ENCODE measurements at places on chromosomes 7 and 10.

DNA sequence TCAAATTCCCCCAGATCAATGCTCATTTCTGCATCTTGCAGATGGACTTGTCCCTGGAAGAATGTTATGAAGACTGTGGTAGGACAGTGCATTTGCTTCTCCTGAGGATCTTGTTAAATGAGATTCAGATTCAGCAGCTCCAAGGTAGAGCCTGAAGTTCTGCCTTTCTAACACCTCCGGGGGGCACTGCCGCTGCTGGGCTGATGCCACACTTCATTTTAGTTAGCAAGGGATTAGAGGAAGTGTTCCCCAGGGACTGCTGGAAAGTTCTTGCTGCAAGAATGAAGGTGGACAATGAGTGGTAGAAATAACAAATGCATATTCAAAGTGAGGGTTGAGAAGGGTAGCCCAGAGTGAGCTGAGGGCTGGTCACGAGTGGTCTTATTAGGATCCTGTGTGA, 434.3 kb upstream of the AKR1E2 start:
- DNase-seq, result peak; percentile 23

- no peak for DNase-seq
Measured at GRCh38 chr10:79096514-79096913, 27.7 kb downstream of the ZMIZ1 start.

GRCh38 chr10:26733750-26734568, 36.5 kb downstream of the PDSS1 start:
- peak; percentile 59 for DNase-seq

GRCh38 chr10:49271346-49271745, 27.6 kb upstream of the C10orf71 start:
- no peak for DNase-seq

DNA sequence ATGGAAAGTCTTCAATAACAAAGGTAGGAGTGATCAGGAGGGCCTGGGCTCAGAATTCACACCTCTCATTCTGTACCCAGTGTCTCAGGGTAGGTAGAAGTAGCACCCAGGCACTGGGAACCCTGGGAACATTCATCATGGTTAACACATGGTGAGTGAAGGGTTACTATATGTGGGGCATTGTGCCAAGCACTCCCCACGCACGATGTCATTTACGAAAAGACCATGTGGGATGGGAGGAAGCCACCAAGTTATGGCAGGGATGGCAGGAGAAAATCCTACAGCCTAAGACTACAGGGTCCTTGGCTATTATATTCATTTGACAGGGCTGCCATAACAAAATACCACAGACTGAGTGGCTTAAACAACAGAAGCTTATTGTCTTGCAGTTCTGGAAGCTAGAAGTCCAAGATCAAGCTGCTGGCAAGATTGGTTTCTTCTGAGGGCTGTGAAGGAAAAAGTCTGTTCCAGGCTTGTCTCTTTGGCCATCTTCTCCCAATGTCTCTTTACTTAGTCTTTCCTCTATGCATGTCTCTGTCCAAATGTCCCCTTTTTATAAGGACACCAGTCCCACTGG, 27.7 kb upstream of the DDIT4 start:
- DNase-seq, result no peak

DNA sequence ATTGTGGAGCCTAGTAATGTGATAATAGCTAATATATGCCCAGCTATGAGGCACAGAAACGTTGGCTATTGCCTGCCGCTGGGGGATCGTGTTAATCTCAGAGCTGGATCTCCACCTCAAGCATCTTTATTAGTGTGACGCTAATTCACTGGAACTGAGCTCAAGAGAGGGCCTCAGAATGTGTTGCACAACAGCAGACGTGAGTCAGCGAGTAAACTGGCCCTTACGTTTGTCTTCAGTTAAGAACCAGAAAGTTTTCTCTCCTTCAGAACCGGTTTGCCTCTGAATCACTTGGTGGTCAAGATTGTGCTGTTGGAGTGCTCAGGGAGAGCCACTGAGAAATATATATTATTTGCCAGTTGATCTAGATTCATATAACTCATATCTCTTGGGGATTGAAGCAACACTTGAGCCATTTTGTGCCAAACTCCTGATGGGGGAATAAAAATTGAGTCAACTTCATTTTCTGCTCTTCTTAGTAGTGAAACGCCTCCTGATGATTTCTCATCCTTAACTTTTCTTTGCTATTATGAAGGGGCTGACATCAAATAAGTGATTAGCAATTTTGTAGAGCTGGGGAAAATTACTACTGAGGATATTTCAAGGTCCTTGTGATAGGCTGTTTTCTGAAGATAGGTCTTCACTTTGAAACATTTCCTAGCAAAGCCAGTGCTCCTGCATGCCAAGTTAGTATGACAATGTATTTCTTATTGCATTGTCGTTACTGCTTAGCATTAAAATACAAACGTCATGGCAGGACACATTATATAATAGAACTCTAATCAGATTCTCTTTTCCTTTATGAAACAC, 22.3 kb downstream of the BZW2 start:
- DNase-seq, result peak; percentile 30

DNA sequence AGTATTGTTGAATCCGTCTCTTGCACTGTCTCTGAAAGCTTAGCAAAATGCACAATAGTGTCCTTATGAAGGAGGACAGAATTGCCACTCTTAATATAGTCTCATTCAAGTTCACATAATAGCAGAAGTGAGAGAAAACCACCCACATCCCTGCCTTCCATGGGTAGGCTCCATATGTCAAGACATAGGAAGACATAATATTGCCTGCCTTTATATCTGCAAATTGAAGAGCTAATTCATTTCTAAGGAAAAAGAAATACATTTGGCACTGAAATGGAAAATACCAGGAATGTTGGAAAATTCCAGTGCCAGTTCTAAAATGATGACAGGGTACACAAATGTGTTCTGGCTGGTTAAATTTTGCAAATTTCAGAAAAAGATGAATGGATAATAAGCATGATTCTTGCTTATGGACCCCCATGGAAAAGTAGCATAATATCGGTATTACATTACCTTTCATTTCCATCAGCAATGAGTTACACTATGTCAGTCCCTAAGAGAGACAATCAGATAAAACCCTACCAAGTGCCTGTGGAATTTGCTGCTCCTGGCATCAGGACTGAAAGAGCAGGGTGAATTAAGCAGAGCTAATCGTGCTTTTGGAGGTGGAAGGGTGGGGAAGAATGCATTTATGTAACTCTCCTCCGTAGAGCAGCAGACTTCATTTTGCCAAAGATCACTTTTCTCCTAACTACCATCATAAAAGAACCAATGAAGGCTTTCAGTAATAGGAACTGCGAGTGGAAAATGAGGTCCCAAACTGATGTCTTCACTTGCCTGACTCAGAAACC, 312.6 kb downstream of the FGFR2 start:
- DNase-seq, result no peak

- DNase-seq, result no peak
Measured at GRCh38 chr7:48426966-48427555, 255.8 kb downstream of the ABCA13 start.

GRCh38 chr10:72502581-72502980, 123.3 kb downstream of the MICU1 start:
- DNase-seq, result no peak

- no peak for DNase-seq
Measured at GRCh38 chr10:20858292-20859124, 38.6 kb downstream of the NEBL start.

DNA sequence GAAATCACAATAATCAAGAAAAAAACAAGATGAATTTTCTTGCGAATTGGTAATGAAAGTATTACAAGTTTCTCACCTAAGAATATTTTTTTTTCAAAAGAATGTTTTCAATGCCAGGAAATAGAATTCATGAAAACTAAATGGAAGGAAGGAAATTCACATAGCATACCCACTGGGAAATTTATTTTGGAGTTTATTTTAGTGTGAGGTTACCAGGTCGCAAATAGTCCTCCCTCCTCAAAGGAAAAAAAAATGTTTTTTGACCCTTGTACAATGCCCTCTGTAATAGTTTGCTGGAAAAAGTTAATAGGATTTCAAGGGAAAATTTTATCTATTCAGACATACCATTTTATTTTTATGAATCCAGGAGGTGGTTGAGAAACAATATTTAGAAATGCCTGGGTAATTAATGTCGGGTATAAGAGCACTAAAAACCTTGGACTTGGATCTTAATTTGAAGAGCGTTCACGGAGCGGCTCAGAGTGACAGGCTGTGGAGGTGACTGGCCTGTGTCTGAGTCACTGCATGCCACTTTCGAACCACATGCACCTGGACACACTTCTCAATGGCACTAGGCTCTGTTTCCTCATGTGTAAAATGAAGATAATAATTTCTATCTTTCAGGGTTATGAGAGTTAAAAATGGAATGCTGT, 28.2 kb downstream of the CUBN start:
- no peak for DNase-seq

GRCh38 chr10:28734938-28735759, 57.8 kb downstream of the BAMBI start:
- no peak for DNase-seq

GRCh38 chr7:32588657-32589056, 93.4 kb downstream of the AVL9 start:
- DNase-seq, result no peak

- no peak for DNase-seq
Measured at GRCh38 chr10:101164020-101164419, 32.9 kb downstream of the TLX1 start.

- no peak for DNase-seq
Measured at GRCh38 chr7:83807774-83808173, 158.8 kb upstream of the SEMA3E start.

- DNase-seq, result no peak
Measured at GRCh38 chr10:115082506-115082905, 10.7 kb upstream of the ATRNL1 start.

GRCh38 chr10:50554995-50555568, 68.7 kb downstream of the SGMS1 start:
- peak; percentile 11 for DNase-seq

GRCh38 chr10:74753442-74754211, 72.8 kb upstream of the KAT6B start:
- peak; percentile 46 for DNase-seq

GRCh38 chr7:99629643-99630042, 12.9 kb downstream of the ZSCAN25 start:
- DNase-seq, result no peak

GRCh38 chr10:5805711-5806110, 7.5 kb downstream of the GDI2 start:
- no peak for DNase-seq

GRCh38 chr10:79381804-79382221, 34.5 kb downstream of the PPIF start:
- peak; percentile 83 for DNase-seq

DNA sequence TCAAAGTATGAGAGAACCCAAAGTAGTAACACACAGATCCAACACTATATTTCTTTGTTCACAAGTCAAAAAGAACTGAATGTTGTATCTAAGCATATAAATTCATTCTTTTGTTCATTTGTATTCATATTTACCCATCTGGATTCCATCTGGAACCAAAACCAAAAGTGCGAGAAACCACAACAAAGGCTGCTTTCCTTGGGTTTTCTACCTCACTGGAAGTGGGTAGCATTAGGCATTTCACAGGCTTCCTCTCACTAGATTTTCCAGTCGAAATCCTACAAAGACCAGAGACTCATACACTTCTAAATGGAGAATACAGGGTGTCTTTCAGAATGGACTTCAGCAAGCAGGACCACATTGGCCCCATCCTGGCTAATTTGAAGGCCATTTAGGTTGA, 109.8 kb upstream of the WNT16 start:
- no peak for DNase-seq

DNA sequence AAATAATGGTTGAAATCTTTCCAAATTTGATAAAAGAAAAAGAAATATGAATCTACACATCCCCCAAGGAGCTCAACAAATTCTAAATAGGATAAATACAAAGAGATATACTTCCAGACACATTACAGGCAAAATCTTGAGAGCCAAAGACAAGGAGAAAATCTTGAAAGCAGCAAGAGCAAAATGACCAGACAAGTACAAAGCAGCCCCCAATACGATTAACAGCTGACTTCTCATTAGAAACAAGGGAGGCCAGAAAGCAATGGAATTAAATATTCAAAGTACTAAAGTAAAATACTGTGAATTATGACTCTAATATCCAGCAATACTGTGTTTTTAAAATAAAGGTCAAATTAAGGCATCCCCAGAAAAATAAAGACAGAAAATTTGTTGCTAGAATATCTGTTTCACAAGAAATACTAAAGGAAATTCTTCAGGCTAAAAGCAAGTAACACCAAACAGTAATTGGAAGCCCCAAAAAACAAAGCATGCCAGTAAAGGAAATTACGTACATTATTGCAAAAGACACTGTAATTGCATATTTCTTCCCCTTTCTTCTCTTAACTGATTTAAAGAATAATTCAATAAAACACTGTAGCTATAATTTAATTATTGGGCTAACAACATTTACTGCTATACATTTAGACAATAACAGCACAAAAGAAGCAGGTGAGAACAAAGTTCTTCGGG, 36.4 kb downstream of the ZNF438 start:
- DNase-seq, result no peak

DNA sequence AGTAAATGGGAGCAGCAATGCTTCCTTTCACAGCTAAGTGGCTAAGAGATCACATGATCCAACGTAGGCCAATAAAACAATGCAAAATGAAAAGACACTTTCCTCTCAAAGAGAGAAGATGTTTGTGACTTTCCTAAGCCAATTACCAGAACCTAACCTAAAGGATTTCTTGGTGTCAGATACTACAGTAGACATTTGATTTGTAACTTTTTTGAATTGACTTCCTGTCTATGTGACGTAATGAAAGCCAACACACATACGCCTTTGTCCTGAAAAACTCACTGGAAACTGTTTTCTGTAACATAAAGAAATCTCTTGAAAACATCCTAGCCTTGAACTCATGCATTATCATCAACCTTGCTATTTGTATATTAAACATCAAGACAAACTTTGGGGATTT, 417.1 kb downstream of the GPAM start:
- DNase-seq, result no peak

- no peak for DNase-seq
Measured at GRCh38 chr10:90919683-90920574, 958 bp downstream of the ANKRD1 start.

GRCh38 chr7:132138817-132139216, 437.5 kb downstream of the PLXNA4 start:
- no peak for DNase-seq

DNA sequence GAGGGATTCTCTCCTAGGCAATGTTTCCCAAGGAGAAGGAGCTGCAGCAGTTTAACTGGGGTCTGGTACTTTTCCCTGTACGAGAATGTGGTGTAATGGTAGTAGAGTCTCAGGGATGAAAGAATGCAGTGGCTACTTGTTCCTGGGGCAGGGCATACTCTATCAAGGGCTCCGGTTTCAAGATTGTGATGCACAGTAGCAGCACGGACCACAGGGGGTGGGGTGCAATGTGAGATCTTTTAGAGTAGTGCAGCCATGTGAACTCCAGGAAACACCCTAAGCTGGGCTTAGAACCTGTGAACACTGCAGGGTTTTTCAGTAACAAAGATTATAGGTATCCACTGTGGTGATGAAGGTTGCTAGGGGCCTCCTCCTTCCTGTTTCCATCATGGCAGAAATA, 903.9 kb downstream of the NRG3 start:
- no peak for DNase-seq

DNA sequence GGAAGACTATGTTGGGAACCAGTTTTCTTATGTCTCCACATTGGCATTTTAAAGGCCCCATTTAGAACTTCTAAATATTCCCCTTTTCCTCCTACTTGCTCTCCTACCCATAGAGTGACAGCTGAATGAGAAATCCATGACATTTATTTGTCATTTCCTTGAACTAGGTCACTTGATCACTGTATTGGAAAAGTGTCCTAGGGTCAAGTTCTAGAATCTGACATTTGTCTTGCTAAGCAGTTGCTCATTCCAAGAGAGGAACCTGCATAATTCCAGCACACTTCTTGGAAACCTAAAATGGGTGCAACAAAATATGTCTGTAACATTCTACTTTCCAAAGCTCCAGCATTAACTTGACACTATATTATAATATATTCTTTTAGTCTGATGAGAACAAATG, 3.6 kb upstream of the DPY19L1 start:
- no peak for DNase-seq

- no peak for DNase-seq
Measured at GRCh38 chr7:111863269-111863668, 301.0 kb upstream of the IMMP2L start.

Measured in iPS-NIHi11 (cell line).